ENCODE measurements at places on chromosomes 4 and X. TPM values are rescaled to one million over a fixed set of nuclear protein-coding genes. Genes with fewer than 3 reads are reported as not detected.

DNA sequence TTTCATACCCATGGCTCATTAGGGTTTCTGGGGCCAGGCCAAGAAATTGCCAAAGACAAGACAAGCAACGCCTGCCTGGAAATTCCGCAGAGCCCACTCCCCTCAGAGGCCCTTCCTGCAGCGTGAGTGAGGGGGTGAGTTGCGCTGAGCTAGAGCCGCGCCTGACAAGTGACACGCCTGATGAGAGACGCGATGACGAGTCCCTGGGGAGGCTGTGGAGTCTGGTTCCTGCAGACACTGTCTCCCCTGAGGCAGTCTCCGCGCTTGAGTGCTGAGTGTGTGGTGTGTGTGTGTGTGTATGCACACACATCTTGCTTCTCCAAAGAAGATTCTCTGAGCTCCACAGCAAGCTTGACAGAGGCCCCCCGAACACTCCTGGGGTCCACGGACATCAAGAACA, 269.8 kb downstream of the BCOR start:
- no peak overlapping the region for H3K27ac ChIP-seq
- H3K4me1 ChIP-seq: peaks cover 5% of the 10 kb centered on the region
- H3K27me3 ChIP-seq: no peaks in the 10 kb centered on the region
- H3K4me3 ChIP-seq: no peak overlapping the region
- H3K36me3 ChIP-seq: no peaks in the 10 kb centered on the region
- no peak for DNase-seq

GRCh38 chr4:173919196-173919595, 364.3 kb downstream of the FBXO8 start:
- no peak for DNase-seq
- H3K4me1 ChIP-seq: no peaks in the 10 kb centered on the region
- no peak overlapping the region for H3K4me3 ChIP-seq
- no peaks in the 10 kb centered on the region for H3K27me3 ChIP-seq

GRCh38 chr4:83561381-83561780, 25.5 kb downstream of the GPAT3 start:
- H3K36me3 ChIP-seq: no peaks in the 10 kb centered on the region
- H3K27ac ChIP-seq: no peak overlapping the region
- no peaks in the 10 kb centered on the region for H3K27me3 ChIP-seq
- no peak overlapping the region for H3K4me3 ChIP-seq
- no peak for DNase-seq

C4orf51 gene
- not detected for total RNA-seq

ADGRL3 gene
- not detected for total RNA-seq

PPP4R3C gene
- total RNA-seq: not detected

DNA sequence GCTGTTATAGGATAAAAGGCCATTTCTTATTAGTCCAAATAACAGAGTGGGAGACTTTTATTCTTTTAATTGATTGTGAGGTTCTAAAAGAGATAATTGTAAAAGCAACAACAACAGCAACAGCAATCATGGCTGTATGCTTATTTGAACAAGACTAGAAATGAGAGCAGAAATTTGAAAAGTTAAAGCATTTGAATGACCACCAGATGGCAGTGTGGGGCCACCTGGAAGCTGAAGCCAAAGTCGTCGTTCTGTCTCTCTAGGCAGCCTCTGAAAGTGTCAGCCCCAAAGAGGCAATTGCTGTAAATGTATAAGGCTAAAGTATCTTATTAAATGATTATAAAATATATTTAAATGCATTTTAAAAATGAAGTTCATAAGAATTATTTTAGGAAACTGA, 42.2 kb downstream of the SH2D1A start:
- H3K27ac ChIP-seq: no peak overlapping the region
- no peaks in the 10 kb centered on the region for H3K27me3 ChIP-seq
- H3K4me1 ChIP-seq: peaks cover 8% of the 10 kb centered on the region
- peaks cover 12% of the 10 kb centered on the region for H3K36me3 ChIP-seq

ARHGAP36 gene
- total RNA-seq: not detected

DNA sequence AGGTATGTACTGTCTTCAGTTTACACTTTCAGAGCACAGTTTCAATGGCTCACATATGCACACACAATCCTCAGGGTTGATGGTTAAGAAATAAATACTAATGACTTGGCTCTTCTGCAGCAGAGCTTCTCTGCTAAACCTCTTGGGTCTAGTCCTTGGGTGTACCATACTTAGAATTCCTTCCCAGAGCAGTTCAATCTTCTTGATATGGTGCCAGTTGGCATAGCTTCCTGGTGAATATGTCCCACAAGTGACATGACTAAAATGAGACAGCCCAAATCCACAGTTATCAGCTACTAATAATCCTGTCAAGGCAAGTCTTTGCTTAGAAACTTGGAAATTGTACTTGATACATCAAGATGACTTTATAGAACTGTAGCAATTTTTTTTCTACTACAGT, 654.4 kb downstream of the IQCM start:
- H3K4me1 ChIP-seq: no peaks in the 10 kb centered on the region
- no peak overlapping the region for H3K4me3 ChIP-seq
- H3K36me3 ChIP-seq: no peaks in the 10 kb centered on the region
- no peak for DNase-seq

GRCh38 chrX:137032341-137032694, 1.5 kb downstream of the GPR101 start:
- H3K27ac ChIP-seq: no peak overlapping the region
- H3K27me3 ChIP-seq: peaks cover 15% of the 10 kb centered on the region
- no peaks in the 10 kb centered on the region for H3K36me3 ChIP-seq
- peaks cover 16% of the 10 kb centered on the region for H3K4me1 ChIP-seq
- H3K4me3 ChIP-seq: peak overlapping the region; percentile 14

GRCh38 chr4:53306729-53307128, 59.1 kb downstream of the SCFD2 start:
- H3K36me3 ChIP-seq: peaks cover 2% of the 10 kb centered on the region
- DNase-seq: no peak
- H3K27ac ChIP-seq: no peak overlapping the region
- H3K4me3 ChIP-seq: no peak overlapping the region
- H3K27me3 ChIP-seq: no peaks in the 10 kb centered on the region

DNA sequence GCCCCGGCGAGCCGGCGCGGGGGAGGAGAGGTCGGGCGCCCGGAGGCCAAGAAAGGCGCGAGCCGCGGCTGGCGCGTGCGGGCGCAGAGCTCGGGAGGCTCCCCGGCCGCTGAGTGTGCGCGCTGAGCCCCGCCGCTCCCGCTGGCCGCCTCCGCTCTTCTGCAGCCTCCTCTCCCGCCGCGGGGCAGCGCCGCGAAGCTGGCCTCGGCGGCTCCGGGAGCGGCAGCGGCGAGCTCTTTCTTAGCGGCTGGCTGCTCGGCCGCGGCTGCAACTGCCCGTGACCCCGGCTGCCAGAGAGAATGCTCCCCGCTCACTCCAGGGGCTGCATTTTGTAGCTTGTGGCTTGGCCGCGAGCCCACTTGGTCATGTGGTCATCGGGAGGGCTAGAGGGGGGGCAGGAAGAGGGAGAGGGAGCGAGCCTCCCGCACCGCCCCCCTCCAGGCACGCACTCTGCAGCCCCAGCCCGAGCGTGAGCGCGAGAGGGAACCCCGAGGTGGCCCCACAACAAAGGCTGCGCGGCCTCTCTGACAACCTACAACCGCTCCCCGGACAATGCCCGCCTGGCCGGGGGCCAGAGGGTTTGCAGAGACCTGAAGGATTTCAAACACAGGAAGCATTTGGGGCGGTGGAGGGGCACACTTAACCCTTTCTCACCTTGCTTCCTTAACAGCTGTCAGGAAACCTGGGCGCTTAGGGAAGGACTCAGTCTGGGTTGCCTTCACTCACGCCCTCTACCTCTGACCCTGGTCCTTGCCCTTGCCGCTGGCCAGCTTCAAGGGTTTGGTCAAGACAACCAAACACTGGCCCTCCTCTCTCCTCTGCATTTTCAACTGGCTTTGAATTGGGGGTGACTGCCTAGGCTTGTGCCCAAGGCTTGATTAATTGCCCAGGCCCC, at the start of gene APLN:
APLN (minus strand) TSS at position 305 of the 895 bp plus-strand sequence. CDS start 326 bp downstream, outside the sequence.
- no peaks in the 10 kb centered on the region for H3K36me3 ChIP-seq
- peak; percentile 27 for DNase-seq
- H3K27me3 ChIP-seq: peaks cover 17% of the 10 kb centered on the region
- peaks cover 15% of the 10 kb centered on the region for H3K4me1 ChIP-seq

DNA sequence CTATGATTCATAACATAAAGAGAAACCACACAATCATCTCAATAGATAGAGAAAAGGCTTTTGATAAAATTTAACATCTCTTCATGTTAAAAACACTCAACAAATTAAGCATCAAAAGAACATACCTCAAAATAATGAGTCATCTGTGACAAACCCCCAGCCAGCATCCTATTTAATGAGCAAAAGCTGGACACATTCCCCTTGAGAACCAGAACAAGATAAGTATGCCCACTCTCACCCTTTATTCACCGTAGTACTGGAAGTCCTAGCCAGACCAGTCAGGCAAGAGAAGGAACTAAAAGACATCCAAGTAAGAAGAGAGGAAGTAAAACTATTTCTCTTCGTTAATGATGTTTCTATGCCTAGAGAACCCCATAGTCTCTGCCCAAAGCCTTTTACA, 507.2 kb downstream of the PABPC4L start:
- H3K4me3 ChIP-seq: no peak overlapping the region
- H3K36me3 ChIP-seq: no peaks in the 10 kb centered on the region
- H3K27me3 ChIP-seq: no peaks in the 10 kb centered on the region
- H3K4me1 ChIP-seq: no peaks in the 10 kb centered on the region

SH3TC1 gene
- 61.7 TPM for total RNA-seq

DNA sequence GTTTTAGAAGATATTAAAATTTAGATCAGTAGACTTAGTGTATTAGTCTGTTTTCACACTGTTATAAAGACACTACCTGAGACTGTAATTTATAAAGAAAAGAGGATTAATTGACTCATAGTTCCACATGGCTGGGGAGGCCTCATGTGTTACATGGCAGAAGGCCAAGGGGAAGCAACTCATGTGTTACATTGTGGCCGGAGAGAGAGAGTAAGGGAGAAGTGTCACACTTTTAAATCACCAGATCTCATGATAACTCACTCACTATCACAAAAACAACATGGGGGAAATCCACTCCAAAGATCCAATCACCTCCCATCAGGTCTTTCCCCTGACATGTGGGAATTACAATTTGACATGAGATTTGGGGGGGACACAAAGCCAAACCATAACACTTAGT, 1159.7 kb upstream of the PCDH7 start:
- no peaks in the 10 kb centered on the region for H3K36me3 ChIP-seq
- no peak overlapping the region for H3K4me3 ChIP-seq
- no peak overlapping the region for H3K27ac ChIP-seq

WNK3 gene
- 0.05 TPM for total RNA-seq

DNA sequence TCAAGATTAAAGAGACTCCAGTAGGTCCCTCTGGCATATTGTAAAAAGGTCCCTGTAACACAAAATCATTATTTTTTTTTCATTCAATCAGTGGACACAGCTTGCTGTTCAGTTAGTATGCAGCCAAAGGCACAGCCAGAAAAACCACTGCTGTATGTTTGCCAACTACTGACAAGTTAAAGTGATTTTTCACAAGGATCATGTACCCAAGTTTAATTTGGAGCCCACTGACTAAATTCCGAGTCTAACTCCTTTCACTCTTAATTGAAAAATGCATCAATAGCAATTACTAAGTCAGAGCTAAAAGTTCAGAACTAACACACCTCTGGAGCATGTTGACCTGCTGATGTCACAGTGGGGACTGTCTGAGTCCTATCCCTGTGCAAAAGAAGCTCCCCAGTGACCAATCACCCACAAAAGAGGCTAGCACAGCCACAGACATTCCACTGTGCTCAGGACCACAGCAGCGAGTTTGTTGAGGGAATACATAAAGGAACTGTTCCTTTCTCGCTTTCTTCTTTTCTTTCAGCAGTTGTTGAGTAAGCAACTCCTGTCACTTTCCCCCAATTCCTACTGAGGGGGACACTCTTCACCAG, 60.4 kb downstream of the STX18 start:
- no peaks in the 10 kb centered on the region for H3K36me3 ChIP-seq
- no peak overlapping the region for H3K4me3 ChIP-seq
- no peaks in the 10 kb centered on the region for H3K4me1 ChIP-seq
- no peak overlapping the region for H3K27ac ChIP-seq

DNA sequence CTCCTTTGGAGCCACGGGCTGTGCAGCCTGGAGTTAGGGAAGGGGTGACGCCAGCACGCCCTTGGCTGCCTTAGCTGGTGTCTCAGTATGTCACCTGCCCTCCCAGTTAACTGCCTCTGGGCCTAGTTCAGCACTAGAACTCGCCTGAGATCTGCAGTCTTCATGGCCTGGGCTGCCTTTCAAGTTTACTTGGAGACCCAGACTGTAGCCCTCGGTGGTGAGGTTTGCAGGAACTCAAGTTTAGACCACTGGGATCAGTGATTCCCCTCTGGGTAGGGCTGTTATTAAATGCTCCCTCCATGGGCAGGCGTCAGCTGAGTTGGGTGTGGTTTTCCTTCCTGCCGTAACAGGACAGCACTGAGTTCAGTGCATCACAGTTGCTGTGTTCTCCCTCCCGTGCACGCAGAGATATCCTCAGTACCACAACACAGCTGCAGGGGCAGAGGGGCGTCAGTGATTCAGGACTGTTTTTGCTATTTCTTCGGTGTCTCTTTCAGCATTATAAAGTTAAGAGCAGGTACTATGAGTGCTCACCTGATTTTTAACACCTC, 30.5 kb downstream of the PLAC8 start:
- peaks cover 37% of the 10 kb centered on the region for H3K36me3 ChIP-seq
- H3K27ac ChIP-seq: peak overlapping the region; percentile 80
- peak; percentile 36 for DNase-seq

AFM gene
- total RNA-seq: not detected

TMEM31 gene
- not detected for total RNA-seq

GRCh38 chr4:123325241-123325681, 71.3 kb upstream of the SPRY1 start:
- peaks cover 2% of the 10 kb centered on the region for H3K4me1 ChIP-seq
- DNase-seq: no peak
- no peaks in the 10 kb centered on the region for H3K27me3 ChIP-seq
- no peaks in the 10 kb centered on the region for H3K36me3 ChIP-seq
- no peak overlapping the region for H3K27ac ChIP-seq

DNA sequence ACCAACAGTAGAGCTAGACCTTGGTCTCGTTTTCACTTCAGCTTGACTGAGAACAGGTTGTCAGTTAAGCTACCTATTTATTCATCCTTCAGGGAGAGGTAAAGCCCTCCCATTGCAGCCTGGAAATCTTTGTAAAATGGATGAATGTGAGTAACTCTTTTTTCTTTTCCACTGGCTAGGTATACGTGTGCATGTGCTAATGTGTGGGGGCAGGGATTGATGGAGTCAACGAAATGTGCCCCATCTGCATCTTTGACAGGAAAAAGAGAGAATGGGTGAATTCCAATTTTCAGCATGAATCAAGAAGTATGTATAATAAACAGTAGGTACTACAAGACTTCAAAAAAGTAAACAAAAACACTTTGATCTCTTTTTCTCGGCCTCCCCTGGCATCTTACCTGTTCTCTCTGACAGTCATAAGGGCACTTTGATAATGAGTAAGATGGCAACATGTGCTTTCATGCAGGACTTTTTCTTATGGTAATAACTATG, at the start of gene IL21:
IL21 (minus strand) TSS at position 51 of the 492 bp plus-strand sequence. CDS start 55 bp downstream, outside the sequence.
- no peak within 1 kb of the TSS for H3K4me3 ChIP-seq
- H3K4me1 ChIP-seq: no peaks in the 10 kb centered on the region
- no peak within 1 kb of the TSS for H3K27ac ChIP-seq
- no peaks in the 10 kb centered on the region for H3K36me3 ChIP-seq
- H3K27me3 ChIP-seq: no peaks in the 10 kb centered on the region

- H3K4me3 ChIP-seq: no peak overlapping the region
- no peaks in the 10 kb centered on the region for H3K36me3 ChIP-seq
Measured at GRCh38 chrX:107485013-107485412, 35.6 kb downstream of the FRMPD3 start.

FAAH2 gene
- 1.2 TPM for total RNA-seq

- H3K4me1 ChIP-seq: no peaks in the 10 kb centered on the region
- H3K4me3 ChIP-seq: no peak overlapping the region
- H3K36me3 ChIP-seq: no peaks in the 10 kb centered on the region
- DNase-seq: no peak
Measured at GRCh38 chr4:159212675-159213293, 109.9 kb downstream of the RAPGEF2 start.

- H3K36me3 ChIP-seq: no peaks in the 10 kb centered on the region
- no peaks in the 10 kb centered on the region for H3K4me1 ChIP-seq
- H3K27ac ChIP-seq: no peak overlapping the region
- no peak for DNase-seq
- H3K4me3 ChIP-seq: no peak overlapping the region
Measured at GRCh38 chr4:78767350-78767749, 8.8 kb upstream of the BMP2K start.
